Activated T-helper 1 cell treated with anti-CD3 and anti-CD28 coated beads, Interleukin-2, amount 50 U/mL, for 16 hours (primary cell): ENCODE measurements at places on chromosomes 2 and 18.

GRCh38 chr2:67453310-67453709 lies 56.2 kb downstream of the ETAA1 start:
- no peak for DNase-seq

- no peak for DNase-seq
Measured at GRCh38 chr2:70999362-70999761, 4.7 kb upstream of the TEX261 start.

DNA sequence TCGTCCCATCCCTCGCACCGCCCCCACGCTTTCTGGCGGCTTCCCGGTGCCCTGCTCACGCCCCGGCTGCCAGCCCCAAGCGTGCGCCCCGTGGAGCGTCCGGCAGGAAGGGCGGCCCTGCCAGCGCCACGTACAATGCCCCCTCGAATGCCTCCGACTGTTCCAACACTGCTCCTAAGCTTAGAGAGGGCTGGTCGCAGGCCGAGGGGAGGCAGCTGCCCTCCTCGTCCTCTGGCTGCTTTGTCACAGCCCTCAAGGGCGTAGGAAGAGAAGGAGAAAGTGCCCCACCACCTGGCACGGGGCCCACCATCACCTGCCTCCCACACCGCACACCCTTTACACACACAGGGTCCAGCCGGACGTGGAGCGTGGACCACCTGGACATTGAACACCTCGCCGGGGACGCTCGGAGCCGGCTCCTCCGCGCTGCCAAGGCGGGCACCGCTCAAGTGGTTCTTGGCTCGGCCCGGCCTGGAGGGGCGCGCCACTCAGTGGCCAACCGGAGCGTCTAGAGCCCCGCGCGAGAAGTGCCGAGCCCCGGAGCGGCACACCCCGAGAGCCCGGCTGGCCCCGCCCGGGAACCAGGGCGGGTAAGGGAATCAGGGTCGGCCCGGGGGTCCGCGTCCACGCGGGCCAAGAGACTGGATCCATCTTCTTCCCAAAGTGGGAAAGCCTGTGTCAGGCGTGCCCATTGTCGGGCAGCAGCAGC lies 830 bp downstream of the DNER start:
- no peak for DNase-seq

DNA sequence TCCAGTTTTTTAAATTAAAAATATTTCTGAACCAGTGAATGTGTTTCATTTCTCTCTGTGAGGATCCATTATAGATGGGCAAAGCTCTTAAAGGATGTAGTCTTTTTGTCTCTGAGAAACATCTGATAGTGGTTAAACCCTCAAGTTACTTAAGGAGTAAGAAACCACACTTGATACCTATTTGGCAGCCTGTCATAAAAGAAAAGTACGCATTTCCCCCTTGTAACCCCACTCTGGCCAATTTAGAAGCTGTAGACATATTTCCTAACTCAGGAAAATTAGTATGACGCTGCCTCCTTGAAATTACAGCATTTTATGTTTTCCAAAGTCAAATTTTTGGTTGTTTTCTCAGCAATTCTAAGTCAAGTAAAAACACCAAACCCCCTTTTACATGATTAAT lies 2.0 kb downstream of the STAT4 start:
- DNase-seq: no peak

- no peak for DNase-seq
Measured at GRCh38 chr2:234715671-234716250, 218.9 kb upstream of the ARL4C start.

DNA sequence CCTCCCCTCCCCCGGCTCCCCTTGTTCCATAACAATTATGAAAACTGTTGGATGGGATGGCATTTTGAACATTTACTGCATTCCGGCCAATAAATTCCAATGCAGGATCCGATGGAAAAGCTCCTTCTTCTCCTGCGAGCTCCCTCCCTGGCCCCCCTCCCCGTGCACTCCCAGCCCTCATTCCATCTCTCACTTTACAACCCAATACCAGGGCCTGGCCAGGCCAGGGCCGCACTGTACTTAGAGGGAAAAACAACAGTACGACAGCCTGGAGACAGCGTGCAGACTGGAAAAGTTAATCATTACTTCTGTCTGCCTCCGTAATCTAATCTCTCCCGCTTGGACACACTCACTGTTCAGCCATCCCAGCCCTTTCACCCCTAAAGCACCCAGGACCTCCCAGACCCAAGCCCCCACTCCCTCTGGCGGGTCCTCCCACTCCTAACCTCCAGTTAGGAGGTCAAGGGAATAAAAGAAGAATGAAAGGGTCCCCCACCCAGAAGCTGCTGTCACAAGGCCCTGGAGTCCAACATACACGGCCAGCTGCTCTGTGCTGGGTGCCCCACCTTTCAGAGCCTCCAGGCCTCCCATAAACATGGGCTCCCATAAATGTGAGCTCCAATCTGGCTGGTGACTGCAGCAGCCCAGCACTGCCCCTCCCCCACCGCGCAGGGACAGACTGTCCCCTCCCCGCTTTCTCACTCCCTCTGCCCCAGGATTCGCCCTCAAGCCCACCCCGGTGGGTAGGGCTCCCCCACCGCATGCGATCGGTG lies 20.6 kb downstream of the SMAD7 start:
- no peak for DNase-seq

DNA sequence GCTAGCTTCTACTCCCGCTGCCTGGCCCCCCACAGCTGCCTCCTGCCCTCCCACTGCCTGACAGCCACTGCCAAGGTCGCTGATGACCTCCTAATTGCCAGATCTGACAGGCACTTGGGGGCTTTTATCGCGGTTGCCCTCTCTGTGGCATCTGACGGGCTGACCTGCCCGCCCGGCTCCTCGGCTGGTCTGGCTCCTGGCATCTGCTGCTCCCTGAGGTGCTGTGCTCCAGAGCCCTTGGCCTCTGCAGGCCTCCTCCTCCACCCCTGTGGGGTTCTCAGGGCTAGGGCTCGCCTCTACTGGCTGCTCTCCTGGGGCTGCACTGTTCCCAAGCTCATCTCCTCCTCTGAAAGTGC lies 43.1 kb downstream of the INHBB start:
- no peak for DNase-seq

GRCh38 chr2:65231121-65231520 lies 3.5 kb downstream of the ACTR2 start:
- DNase-seq: no peak

- no peak for DNase-seq
Measured at GRCh38 chr2:98170076-98170475, 83.1 kb downstream of the VWA3B start.

DNA sequence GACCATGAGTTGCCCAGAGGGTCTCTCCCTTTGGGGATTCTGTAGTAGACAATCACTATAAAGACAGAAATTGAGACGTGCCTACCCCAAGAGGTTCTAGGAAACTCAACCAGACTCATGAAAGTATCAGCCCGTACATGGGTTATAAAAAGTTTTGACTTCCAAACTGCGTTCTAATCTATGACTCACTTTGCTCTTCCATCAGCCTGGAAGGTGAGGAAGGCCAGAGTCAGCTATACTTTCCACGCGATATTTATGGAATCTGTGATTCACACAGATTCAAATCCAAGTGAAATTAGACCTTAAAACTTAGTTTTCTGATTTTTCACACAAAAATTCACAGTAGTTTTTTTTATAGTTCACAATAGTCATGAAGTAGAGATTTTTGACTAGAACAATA lies 7.7 kb upstream of the LYPD1 start:
- DNase-seq: no peak

- no peak for DNase-seq
Measured at GRCh38 chr2:39852831-39853230, 73.8 kb upstream of the THUMPD2 start.

- no peak for DNase-seq
Measured at GRCh38 chr18:23824240-23824639, 135.0 kb downstream of the LAMA3 start.

GRCh38 chr2:60331115-60331809 lies 222.2 kb downstream of the BCL11A start:
- DNase-seq: no peak

- no peak for DNase-seq
Measured at GRCh38 chr2:166152064-166152463, 24.2 kb upstream of the SCN1A start.

DNA sequence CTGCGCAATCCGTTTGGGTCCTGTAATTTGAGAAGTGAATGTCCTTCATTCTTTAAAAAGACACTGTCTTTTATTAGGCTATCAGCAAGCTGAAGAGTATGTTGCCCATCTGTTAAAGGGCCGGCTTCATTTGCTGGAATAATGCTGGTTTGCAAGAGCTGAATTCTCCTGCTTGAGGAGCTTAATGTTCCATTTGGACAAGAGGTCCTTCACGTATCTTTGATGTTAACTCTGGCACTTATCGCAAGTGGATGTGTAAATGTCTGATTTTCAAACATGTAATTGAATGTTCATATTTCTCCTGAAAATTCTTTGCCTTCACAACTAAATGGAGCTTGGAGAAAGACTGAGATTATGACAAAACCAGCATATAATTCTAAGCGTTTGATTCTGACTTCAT lies 280.8 kb upstream of the NRP2 start:
- DNase-seq: no peak

GRCh38 chr2:236862961-236863728 lies 222.5 kb upstream of the COPS8 start:
- no peak for DNase-seq

DNA sequence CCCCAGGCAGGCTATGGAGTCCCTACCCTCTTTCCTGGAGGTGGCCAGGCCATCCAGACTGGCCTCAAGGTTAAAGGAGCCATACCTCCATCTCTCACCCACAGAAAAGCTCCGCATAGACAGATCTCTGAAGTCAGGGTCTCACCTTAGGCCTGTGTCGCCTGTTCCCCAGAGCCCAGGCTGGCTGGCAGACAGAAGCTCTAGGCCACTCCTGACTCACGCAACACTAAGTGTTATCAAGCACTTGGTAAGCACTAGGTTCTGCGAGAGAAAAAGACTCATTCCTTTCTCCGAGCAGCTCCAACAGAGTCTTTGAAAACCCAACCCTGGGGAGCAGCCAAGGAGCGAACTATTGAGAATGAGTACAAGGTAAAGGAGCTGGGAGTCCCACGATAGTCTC lies 6.1 kb downstream of the SMAD7 start:
- no peak for DNase-seq
